Chondrocyte (in vitro differentiated cells): ENCODE measurements at places on chromosomes 3 and 15. TPM values are rescaled to one million over a fixed set of nuclear protein-coding genes. Genes with fewer than 3 reads are reported as not detected.
A peak's percentile ranks its signal among the peaks of the same experiment; 100 is the strongest.

AGTR1 gene
- total RNA-seq, result 2.1 to 2.2 TPM (median 2.1 TPM) in 3 replicates

GADL1 gene
- not detected in 3 replicates for total RNA-seq

DIS3L gene
- 18.6 to 26.1 TPM (median 18.9 TPM) in 3 replicates for total RNA-seq

DNA sequence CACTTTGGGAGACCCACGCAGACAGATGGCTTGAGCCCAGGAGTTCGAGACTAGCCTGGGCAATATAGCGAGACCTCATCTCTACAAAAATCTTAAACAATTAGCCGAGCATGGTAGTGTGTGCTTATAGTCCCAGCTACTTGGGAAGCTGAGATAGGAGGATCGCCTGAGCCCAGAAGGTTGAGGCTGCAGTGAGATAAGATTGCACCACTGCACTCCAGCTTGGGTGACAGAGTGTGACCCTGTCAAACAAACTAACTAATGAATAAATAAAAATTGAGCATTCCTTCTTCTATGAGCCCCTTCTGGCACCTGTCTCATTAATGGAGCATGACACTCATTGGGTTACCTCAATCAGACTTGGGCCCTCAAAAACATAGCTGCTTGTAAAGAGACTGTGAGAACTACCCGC, 7.5 kb downstream of the ZDHHC3 start:
- no peak overlapping the region for H3K27ac ChIP-seq
- no peaks in the 10 kb centered on the region for H3K36me3 ChIP-seq
- no peak overlapping the region for H3K4me3 ChIP-seq
- peaks cover 3% of the 10 kb centered on the region for H3K4me1 ChIP-seq

GRCh38 chr3:171142985-171143384, 116.5 kb upstream of the SLC2A2 start:
- no peaks in the 10 kb centered on the region for H3K27me3 ChIP-seq
- H3K4me1 ChIP-seq, result peaks cover 35% of the 10 kb centered on the region
- no peak for DNase-seq
- H3K27ac ChIP-seq, result peak overlapping the region; percentile 86
- H3K36me3 ChIP-seq, result peaks cover 9% of the 10 kb centered on the region

- DNase-seq, result no peak
- H3K36me3 ChIP-seq, result peaks cover 1% of the 10 kb centered on the region
- H3K4me3 ChIP-seq, result peak overlapping the region; percentile 79
- H3K27ac ChIP-seq, result peak overlapping the region; percentile 74
Measured at GRCh38 chr3:142027300-142027699, 122.0 kb downstream of the TFDP2 start.

- no peak overlapping the region for H3K4me3 ChIP-seq
- peaks cover 15% of the 10 kb centered on the region for H3K4me1 ChIP-seq
- H3K27ac ChIP-seq, result no peak overlapping the region
- H3K27me3 ChIP-seq, result no peaks in the 10 kb centered on the region
- no peaks in the 10 kb centered on the region for H3K36me3 ChIP-seq
Measured at GRCh38 chr15:65289261-65289854, 2.7 kb upstream of the PARP16 start.

- H3K27me3 ChIP-seq, result no peaks in the 10 kb centered on the region
- H3K4me1 ChIP-seq, result peaks cover 19% of the 10 kb centered on the region
- no peak for DNase-seq
- no peak overlapping the region for H3K4me3 ChIP-seq
- no peak overlapping the region for H3K27ac ChIP-seq
Measured at GRCh38 chr3:154247806-154248415, 76.4 kb downstream of the DHX36 start.

DNA sequence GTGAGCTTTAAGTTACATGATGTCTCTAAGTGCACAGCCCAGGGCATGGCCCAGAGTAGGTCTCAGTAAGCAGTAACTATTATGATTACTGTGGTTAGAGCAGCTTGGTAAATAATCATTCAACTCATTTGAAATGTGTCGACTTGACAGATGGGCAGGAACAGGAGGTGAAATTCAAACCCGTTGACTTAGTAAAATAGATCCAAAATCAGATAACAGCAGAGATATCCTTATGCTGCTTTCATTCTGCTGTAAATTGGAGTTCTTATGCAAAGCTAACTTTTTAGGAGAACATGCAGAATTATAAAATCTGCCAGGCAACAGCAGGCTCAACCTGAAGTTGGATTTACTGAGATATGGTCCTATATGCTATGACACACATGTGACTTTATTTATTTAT, 118.7 kb upstream of the KLHL25 start:
- no peak overlapping the region for H3K27ac ChIP-seq
- H3K4me1 ChIP-seq, result no peaks in the 10 kb centered on the region
- no peaks in the 10 kb centered on the region for H3K36me3 ChIP-seq
- H3K27me3 ChIP-seq, result peaks cover 20% of the 10 kb centered on the region

DNA sequence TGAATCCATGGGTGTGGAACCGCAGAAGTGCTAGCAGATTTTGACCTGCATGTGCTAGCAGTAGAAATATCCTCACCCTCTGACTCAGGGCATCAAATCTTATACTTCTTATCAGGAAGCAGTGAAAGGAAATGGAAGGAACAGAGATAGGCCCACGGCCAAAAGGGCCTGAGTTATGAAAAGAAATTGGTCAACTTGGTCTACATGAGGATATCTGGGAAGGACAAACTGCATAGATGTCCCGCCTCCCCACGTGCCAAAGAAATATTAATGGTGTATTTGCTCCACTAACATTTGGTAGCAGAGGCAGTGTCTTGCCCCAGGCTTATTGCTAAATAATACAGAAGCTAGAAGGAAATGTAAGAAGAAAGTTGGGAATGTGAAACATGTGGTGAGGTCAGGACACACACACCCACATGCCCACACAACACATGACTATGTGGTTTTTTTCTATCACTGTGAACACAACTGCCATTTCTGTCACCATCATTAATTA, 93.6 kb upstream of the COL8A1 start:
- no peaks in the 10 kb centered on the region for H3K27me3 ChIP-seq
- no peak for DNase-seq

- DNase-seq, result no peak
- no peak overlapping the region for H3K27ac ChIP-seq
- no peak overlapping the region for H3K4me3 ChIP-seq
- H3K27me3 ChIP-seq, result no peaks in the 10 kb centered on the region
- peaks cover 26% of the 10 kb centered on the region for H3K4me1 ChIP-seq
- H3K36me3 ChIP-seq, result no peaks in the 10 kb centered on the region
Measured at GRCh38 chr3:129233538-129233937, 15.9 kb upstream of the COPG1 start.

GRCh38 chr15:60363903-60364611, 33.7 kb downstream of the ANXA2 start:
- no peak for DNase-seq
- peaks cover 73% of the 10 kb centered on the region for H3K4me1 ChIP-seq
- H3K27ac ChIP-seq, result peak overlapping the region; percentile 94

GRCh38 chr3:149077628-149078027, 8.7 kb downstream of the HLTF start:
- peaks cover 4% of the 10 kb centered on the region for H3K36me3 ChIP-seq
- peaks cover 11% of the 10 kb centered on the region for H3K4me1 ChIP-seq
- no peak overlapping the region for H3K4me3 ChIP-seq
- DNase-seq, result no peak
- no peak overlapping the region for H3K27ac ChIP-seq
- H3K27me3 ChIP-seq, result no peaks in the 10 kb centered on the region

- H3K27me3 ChIP-seq, result peaks cover 3% of the 10 kb centered on the region
- H3K36me3 ChIP-seq, result peaks cover 2% of the 10 kb centered on the region
- no peak overlapping the region for H3K27ac ChIP-seq
- DNase-seq, result no peak
Measured at GRCh38 chr15:49064281-49064653, 18.0 kb upstream of the SECISBP2L start.

GRCh38 chr15:68637767-68638404, 59.1 kb downstream of the CORO2B start:
- no peak overlapping the region for H3K4me3 ChIP-seq
- DNase-seq, result no peak
- H3K27me3 ChIP-seq, result no peaks in the 10 kb centered on the region
- H3K4me1 ChIP-seq, result peaks cover 72% of the 10 kb centered on the region

DNA sequence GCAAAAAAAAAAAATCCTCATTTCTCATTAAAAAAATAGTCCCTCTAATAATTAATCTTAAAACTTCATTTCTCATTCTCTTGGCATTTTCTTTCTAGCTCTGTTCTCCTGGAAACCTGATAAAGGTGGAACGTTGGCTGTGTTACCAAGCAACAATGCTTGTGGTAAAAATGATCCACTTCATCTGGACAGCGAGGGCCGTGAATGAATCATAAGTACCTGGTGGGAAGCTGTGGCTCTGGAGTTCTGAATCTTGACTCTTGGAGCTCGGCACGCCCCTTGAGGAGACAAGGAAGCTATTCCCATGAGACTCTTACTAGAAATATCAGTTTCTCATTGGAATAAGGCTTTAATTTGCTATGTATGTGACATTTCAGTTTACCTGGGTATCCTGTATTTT, 32.5 kb downstream of the BCL2L10 start:
- H3K4me1 ChIP-seq, result peaks cover 21% of the 10 kb centered on the region
- H3K36me3 ChIP-seq, result no peaks in the 10 kb centered on the region
- no peak for DNase-seq
- no peaks in the 10 kb centered on the region for H3K27me3 ChIP-seq

DNA sequence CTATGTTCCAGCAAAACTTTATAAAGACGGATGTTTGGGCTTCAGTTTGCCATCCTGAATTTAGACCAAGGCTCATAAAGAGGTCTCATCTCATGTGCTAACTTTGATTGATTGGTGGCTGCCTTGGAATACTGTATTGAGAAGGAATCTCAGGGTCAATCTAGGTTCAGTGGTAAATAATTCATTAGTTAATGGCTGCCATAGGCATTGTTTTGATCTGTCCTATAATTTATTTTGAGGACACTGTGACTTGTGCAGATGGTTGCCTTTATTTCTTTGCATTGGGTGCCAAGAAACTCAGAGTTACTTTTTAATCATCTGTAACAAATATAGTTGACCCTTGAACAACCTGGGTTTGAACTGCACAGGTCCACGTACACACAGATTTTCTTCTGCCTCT, 159.8 kb downstream of the B3GALNT1 start:
- peaks cover 5% of the 10 kb centered on the region for H3K4me1 ChIP-seq
- no peak overlapping the region for H3K4me3 ChIP-seq
- DNase-seq, result no peak
